Foreskin melanocyte (primary cell): ENCODE measurements at places on chromosomes 16 and 17.

GRCh38 chr17:46896991-46897390, 26.0 kb upstream of the GOSR2 start:
- no peak for DNase-seq

GRCh38 chr16:87970186-87970585, 19.0 kb downstream of the BANP start:
- DNase-seq = no peak

DNA sequence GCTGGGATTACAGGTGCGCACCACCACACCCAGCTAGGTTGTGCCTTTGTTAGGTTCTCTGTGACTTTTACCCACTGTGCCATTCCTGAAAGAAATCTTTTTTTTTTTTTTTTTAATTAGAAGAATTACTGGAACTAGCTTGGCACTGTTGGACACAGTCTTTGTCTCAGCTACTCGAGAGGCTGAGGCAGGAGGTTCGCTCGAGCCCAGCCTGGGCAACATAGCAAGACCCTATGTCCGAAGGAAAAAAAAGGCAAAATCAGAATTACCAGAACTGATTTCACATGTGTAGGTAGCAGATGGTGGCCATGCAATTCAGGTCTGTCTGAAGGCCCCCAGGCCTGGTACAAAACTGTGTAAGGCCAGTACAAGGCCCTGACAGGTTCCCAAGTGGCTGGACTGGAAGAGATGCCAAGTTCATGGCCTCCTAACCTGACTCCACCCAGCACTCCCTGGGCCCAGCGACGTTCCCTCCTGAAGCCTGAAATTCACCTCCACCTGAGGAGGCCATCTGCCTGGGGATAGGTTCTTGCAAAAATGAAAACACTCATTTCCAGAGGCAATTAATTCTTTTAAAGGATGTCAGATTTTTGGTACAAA, 23.0 kb downstream of the CARHSP1 start:
- no peak for DNase-seq

- DNase-seq = peak; percentile 56
These were observed 13.4 kb downstream of the HSPB9 start for GRCh38 chr17:42135664-42136653.

DNA sequence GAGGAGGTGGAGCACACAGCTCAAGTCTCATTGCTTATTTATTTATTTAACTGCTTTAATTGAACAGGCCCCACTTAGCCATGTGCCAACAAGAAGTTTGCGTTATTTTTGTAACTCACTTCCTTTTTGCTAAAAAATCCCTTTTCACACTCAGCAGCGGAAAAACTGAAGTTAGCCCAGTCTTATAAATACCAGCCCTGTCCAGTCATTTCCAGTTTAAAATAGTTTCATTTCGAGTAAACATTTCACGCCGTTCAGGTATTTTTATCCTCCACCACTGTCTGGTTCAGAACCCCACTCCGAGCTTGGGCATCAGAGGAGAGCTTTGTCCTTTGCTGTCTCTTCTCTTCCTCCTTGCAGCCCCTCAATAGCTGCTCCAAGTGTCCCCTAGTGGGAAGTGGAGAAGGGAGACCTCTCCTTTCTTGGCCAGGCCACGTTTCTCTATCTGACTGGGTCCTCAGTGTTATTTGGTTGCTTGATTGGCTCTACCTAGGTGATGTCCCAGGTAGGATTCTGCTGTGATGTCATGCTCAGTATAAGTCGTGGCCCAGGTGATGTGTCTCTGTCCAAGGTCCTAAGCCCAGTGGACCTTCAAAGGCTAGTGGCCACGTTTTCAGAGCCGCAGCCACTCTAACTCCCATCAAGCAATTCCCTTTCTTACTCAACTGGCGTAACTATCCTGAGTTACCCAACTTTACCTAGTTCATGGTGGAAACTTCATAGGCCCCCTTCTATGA, 53.0 kb upstream of the GAS7 start:
- DNase-seq = no peak

DNA sequence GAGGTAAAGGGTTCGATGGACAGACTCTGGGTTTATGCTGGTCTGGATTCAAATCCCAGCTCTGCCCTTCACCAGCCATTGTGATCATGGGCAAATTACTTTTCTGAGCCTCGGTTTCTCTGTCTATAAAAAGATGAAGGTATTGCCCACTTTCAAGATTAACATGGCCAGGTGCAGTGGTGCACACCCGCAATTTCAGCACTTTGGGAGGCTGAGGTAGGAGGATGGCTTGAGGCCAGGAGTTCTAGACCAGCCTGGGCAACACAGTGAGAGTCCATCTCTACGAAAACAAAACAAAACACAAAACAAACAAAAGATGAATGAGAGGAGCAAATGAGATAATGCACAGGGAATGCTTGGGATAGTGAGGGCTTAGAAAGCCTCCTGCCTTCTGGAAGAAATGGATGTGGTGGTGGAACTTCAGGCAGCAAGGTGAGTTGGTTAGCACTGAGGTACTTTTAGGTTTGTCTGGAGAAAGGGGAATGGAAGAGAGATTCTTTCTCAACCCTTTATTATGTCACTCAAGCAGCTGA, 8.5 kb downstream of the ADGRG3 start:
- no peak for DNase-seq

- DNase-seq = peak; percentile 57
These were observed 63.7 kb downstream of the SPAG9 start for GRCh38 chr17:51056813-51057510.

DNA sequence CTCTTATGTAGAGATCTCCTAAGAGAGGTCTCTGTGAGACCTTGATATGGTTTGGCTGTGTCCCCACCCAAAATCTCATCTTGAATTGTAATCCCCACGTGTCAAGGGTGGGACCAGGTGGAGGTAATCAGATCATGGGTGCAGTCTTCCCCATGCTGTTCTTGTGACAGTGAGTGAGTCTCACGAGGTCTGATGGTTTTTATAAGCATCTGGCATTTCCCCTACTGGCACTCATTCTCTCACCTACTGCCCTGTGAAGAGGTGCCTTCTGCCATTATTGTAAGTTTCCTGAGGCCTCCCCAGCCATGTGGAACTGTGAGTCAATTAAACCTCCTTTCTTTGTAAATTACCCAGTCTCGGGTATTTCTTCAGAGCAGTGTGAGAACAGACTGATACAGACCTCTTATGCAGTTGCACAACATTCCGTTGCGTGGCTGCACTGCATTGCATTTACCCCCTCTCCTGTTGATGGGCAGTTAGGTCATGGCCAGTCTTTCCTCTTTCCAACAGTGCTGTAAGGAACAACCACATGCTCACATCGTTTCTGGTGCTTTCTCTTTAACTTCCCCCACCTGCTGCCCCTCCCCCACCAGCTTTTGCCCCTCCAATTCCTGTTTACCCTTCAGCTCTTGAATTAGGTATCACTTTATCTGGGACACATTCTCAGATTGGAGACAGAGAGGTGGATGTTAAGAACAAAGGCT, 43.6 kb upstream of the MED9 start:
- DNase-seq = no peak

DNA sequence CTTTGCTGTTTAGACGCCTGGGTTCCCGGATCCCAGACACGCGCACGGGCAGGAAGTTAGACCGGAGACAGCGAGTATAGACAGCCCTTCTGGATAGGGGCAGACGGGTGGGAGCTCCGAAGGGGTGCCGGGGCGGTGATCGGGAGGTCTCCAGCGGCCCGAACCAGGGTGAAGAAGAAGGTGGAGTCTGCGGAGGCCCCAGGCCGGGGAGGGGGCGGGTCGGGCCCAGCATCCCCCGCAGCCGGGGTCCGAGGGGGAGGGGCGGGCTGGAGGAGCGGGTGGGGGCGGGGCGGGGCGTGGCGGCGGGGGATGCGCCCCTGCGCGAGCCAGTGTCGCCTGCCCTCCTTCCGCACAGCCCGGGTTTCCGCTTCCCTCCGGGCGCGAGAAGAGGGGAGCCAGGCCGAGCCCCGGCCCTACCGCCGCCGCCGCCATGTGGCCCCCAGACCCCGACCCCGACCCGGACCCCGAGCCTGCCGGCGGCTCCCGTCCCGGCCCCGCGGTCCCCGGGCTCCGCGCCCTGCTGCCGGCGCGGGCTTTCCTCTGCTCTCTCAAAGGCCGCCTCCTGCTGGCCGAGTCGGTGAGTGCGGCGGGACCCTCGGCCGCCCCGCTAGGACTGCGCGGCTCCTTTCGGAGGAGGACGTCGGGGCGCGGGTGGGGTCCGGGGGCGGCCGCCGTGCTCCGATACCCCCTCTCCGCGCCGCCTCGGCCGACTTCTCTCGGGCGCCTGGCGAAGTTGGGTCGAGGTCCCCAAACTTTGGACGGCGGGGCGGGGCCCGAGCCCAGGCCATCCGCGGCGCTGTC, at the start of gene CMTM3:
TSS of gene CMTM3 (plus strand) at position 329 of the 801 bp plus-strand sequence. CDS start at position 431, 102 bp downstream.
- peak; percentile 29 for DNase-seq

DNA sequence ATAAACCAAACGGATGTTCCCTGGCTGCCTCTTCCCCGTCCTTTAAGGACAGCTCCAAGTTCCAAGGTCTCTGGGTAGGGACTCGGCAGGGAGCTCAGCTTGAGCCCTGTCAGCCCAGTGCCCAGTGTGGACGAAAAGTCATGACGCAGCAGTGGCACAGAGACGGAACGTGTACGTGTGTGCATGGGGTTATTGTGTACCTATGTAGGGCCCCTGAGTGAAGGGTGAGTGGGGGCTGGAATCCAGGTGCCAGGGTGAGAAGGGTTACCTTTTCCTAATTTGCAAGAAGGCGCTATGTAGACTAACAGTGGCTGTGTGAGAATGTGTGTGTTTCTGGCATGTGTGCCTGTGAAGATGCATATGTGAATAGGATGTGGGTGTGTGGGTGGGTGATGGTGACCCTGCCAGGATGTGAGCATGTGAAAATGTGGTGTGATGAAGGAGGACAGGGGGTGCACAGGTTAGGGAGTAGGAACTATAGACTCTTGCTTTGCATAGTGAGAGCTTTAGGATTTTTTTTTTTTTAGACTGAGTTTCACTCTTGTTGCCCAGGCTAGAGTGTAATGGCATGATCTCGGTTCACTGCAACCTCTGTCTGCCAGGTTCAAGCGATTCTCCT, 6.0 kb downstream of the SCN4A start:
- DNase-seq = no peak

DNA sequence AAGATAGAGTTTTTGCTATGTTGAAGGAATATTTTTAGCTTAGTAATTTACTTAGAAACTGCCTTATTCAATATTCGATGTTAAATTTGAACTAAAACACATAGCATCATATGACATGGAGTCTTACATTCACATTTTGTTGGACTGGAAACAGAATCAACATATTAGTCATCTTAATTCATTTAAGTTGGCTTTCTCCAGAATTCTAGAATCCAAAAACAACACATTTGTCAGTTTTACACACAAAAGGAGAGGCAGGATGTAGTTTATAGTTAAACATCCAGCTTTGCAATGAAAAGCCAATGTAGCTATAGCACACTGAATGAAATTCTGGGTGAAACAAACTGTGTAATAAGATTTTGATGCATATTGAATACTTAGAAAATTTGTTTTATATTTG, 43.3 kb downstream of the WWOX start:
- no peak for DNase-seq

- no peak for DNase-seq
These were observed 54.7 kb upstream of the ZNF423 start for GRCh38 chr16:49910541-49911071.

DNA sequence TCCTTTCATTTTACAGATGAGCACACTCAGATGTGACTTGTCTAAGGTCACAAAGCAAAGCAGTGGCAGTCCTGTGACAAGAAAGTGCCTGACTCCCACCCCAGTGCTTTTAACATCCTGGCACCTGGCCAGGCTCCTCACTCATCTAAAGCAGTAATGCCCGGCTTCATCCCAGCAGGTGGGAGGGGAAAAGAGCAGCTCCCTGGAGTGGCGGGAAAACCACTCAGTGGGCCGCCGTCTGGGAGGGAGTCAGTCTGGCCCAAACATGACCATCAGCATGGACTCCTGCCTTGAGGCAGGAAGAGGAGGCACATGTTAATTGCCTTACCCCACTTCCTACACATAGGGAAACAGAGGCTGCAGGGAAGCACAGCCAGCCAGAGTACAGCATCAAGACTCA, 2.6 kb downstream of the PCGF2 start:
- DNase-seq = no peak

DNA sequence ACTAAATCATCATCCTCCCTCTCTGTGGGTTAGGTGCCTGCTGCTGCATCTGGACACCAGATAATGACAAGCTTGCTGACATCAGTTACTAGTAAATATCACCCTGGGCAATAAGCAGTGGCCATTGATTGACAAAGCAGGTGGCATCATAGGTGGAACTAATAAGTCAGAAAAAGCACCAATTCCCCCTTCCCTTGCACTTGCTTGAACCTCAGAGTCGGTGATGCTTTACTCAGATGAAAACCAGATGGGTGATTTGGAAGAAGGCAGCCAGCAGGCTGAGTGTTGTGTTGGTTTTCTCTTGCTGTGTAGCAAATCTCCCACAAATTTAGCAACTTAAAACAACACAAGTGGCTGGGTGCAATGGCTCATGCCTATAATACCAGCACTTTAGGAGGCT, 146.9 kb upstream of the NOL11 start:
- DNase-seq = no peak

DNA sequence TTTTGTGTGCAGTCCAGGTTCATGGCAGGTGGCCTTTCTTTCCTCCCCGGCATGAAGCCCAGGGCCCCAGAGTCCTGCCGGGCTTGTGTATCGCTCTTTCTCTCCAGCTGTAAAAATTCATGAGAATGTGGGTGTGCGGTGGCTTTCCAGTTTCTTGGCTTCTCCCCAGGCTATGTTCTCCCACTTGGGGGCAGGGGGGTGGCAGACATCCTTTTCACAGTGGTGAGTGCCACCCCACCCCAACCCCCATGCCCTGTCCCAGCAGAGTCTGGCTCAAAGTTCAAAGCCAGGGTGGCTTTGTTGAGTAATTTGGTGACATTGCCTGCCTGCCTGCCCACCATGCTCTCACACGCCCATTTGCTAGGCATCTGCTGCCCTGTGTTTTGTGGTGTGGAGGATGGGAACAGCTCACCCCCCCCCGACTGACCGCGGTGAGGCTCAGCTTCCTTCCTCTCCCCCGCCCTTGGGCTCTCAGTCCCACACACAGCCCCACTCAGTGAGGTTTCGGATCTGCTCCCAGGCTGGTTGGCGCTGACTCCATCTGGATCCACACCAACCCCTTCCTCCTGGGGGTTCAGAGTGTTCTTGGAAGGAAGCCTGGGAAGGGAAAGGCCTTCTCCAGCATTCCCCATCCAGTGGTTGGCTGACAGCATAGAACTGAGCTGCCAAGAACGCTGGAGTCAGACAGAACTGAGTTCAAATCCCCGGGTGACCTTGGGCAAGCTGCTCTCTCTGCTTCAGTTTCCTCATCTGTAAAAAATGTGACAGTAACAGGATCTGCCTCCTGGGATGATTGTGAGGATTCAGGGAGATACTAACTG, 36.0 kb downstream of the CHD9 start:
- DNase-seq = peak; percentile 84
